ENCODE measurements at places on chromosomes 5 and 9.

- DNase-seq: no peak
Measured at GRCh38 chr9:20220286-20220685, 402.0 kb downstream of the MLLT3 start.

DNA sequence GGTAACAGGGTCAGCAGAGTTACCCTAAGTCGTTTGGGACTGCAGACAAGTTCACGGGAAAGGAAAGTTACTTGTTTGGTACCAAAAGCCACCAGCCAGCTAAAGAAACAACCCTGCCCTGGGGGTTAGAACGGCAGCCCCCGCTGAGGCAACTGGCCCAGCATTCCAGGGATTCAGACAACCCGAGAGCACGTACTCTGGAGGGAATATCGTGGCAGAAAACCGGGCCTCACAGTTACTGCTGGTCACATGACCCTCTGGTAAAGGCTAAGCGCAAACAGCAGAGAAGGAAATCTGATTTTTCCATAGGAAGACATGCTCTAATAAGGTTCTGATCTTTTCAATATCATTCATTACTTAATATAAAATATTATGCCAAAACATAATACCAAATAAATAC lies 22.5 kb upstream of the MLANA start:
- no peak for DNase-seq

DNA sequence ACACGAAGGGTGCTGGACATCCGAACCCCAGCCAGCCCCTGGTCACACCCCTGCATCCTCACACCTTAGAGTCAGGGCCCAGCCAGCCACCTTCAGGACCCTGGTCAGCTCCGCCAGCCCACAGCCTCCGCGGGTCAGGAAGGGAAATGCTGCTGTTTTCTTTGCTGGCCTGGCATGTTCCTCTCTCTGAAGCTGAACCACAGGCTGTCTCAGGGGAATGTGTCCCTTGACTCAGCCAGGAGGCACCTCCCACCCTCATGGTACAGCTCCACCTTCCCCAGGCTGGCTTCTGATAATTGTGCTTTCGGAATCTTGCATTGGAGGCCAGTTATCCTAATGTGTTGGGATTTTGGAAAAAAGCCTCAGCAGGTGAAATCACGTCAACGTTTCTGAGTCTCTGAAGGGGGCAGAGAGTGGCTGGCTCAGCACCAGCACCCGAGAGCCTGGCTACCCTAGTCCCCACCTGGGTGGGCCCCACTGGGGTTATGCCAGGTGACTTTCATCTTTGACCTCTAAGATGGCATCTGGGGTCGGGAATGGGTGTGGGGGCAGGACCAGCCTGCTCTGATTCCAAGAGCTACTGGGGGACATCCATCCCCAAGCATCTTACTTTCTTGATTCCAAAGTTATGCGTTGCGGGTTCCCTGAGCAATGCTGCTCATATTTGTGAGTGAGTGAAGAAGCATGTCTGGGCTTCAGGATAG lies 9.8 kb upstream of the OLFM1 start:
- no peak for DNase-seq

DNA sequence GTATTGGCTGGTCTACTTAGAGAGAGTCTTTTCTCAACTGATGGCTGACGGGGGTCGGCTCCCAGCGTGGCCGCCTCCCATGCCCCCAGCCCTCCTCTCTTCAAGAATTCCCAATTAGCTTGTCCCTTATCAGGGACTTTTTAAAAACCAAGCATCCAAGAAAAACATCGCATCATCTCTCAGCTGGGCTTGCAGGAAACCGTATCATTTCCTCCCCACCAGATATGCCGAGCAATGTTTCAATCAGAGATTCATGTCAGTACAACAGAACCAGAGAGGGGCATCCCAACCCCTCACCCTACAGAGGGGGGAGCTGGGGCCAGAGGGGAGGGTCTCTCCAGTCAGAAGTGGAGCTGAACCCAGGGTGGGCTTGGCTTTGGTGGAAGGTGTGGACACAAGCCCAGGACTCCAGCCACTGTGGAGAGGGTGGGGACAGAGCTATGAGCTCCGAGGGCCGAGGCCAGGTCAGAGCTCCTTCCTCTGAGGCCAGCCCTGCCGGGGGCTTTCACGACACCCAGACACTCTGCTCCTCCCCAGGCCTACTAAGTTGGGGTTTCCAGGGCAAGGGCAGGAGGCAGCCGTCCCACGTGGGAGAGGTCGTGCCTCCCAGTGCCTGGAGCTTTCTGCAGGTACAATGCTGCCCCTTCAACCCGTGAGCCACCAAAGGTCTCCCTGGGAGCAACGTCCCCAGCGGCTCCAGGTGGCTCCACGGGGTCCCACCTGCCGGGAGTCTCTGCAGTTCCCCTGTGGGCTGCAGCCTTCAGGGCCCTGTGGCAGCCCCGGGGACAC lies 39.0 kb upstream of the TMEM250 start:
- DNase-seq: no peak

GRCh38 chr9:121692606-121693387 lies 41.4 kb downstream of the DAB2IP start:
- DNase-seq: no peak

- DNase-seq: no peak
Measured at GRCh38 chr5:1279443-1280151, 15.3 kb downstream of the TERT start.

GRCh38 chr9:751137-752051 lies 90.1 kb upstream of the DMRT1 start:
- no peak for DNase-seq

DNA sequence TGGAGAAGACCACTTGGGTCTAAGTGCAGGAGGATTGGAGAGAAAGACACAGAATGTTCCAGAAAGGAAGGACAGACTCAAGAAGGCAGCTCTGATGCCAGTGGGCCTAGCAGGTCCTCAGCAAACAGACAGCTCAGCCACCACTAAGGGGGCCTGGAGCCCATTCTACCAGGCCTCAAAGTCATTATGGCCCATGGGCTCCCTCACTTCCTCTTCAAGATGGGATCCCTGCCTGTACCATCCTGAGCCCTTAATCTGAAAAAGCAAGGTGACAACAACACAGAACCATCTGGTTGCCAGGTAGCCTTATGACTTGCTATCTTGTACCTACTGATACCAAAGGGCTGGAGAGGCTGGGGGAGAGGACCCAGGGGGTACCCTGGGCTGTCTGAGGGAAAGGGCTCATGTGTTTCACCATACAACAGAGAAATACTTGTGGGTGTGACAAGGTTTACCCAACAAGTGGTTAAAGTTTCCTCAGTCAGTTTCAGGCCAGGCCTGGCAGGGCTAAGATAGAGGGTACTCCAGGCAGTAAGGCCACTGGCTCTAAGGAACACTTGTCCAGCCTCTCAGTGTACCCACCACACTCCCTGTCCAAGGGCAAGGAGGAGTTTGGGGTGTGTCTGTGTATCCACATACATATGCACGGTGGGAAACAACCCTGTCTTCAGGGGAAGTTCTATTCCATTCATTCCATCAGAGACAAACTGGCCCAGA lies 30.7 kb downstream of the TCF7 start:
- DNase-seq: no peak

DNA sequence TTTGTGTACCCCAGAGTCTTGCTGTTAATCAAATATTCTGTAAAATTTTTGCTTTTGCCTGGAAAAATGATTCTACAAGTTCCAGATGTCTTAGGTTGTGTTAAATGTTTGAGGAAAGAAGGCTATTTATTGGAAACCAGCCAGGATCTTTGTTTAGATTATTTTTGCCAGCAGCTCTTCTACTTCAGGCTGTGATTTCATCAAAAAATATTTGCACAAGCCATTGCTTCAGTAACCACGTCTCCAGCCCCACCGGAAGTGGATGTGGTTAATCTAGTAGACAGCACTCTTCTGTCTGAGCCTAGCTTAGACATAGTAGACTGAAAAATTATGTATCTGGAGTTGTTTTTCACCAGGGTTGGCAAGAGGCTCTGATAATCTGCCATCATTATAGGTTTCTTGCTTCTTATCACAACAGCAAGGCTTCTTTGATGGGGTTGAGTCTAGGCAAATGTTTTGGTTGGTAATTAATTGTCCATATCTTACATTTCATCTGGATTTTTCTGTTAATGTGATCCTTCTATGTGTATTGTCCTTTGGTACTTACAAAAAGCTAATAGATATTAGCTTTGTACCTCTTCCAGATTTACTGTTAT lies 17.1 kb downstream of the KCTD16 start:
- DNase-seq: peak; percentile 35

GRCh38 chr9:120756531-120756930 lies 36.7 kb downstream of the FBXW2 start:
- DNase-seq: no peak

DNA sequence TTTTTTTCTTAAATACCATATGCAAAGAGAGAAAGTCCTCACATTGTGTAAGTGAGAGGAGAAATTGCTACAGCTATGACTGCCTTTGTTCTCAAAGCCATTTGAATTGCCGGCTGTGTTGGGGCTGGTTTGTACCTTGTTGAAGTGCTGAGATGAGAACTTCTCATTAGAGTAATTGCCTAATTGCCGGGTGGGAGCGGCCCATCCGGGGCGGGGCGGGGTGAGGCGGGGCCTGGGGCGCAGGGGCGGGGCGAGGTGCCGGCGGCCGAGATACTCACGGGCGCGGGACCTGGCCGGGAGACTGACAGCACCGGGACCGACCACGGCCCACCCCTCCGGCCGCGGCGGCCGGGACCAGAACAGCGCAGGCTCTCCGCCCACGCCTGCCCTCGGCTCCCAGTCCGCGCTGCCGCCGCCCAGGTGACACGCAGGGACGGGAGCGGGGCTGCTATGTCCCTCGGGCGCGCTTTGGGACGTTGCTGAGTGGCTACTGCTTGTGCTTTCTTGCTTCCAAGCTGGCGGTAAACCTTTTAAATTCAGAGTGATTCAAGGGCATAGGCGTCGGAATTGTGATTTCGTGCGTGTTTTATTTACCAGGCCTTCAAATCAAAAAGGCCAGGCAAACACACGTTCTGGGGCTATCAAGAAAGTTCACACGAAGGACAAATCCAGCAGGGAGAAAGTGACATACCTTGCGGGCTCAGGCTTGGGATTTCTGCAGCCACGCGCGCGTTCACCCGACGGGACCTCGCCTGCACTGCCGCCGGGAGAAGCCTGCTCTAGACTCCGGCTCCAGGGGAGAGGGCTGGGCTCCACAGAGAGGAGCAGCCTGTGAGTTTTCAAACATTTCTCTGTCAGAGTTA lies 269.1 kb downstream of the FANCC start:
- DNase-seq: peak; percentile 39

GRCh38 chr5:206406-206805 lies 11.5 kb downstream of the CCDC127 start:
- DNase-seq: no peak

GRCh38 chr9:36110434-36110833 lies 26.1 kb upstream of the GLIPR2 start:
- DNase-seq: no peak

- no peak for DNase-seq
Measured at GRCh38 chr9:95511952-95512708, 4.6 kb downstream of the PTCH1 start.

DNA sequence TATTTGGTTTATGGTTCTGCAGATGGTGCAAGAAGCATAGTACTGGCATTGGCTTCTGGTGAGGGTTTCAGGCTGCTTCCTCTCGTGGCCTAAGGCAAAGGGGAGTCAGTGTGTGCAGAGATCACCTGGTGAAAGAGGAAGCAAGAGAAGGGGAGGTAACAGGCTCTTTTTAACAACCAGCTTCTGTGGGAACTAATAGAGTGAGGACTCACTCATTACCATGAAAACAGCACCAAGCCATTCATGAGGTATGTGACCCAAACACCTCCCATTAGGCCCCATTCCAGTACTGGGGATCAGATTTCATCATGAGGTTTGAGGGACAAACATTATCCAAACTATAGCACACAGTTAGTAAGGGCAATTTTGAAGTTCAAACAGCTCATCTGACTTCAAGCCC lies 263.5 kb downstream of the TMEM38B start:
- no peak for DNase-seq

DNA sequence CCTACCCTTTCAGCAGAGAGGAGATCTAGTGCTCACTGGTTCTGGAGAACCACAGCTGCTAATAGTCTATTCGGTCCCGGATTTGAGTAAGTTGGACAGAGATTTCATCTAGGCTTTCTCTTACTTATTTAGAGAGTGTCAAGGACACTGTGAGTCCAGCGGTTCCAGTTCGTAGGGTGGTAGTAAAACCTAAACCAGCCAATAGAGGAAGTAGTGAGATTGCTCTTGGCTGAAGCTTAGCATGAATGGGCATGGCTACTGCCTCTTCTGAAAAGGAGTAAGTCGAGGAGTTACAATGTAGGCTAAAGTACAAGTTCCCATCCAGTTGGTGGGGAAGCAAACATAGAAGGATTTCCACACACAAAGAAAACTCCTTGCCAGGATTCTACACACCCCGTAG lies 109.6 kb upstream of the MOCS2 start:
- no peak for DNase-seq
